Caco-2 (cell line): ENCODE measurements at places on chromosomes 11 and 22. TPM values are rescaled to one million over a fixed set of nuclear protein-coding genes. Genes with fewer than 3 reads are reported as not detected.

DNA sequence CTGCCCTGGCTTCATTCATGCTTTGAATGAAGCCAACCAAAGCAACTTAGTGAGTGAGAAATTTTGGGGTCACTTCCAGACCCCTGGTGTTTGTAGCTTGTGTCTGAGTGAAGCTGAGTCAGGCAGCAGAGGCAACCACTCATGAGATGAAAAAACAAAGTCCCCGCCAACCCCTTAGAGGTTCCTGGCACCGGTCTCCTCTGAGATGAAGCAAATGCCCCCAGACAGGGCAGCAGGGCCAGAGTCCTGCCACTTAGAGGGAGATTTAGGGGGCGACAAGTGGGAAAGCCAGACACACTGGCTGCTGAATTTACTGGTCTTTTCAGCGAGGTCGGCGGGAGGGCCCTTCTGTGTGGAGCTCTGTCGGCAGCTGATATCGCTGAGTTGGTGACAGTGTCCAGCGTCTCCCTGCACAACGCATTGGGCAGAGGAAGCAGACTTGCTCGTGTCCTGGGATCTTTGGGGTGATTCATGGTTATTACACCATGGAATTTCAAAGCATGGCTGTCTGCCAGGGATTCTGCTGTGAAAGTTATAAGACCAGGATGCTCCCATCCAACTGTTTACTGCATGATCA, 482.6 kb downstream of the MIAT start:
- DNase-seq: no peak

MS4A4A gene
- total RNA-seq: not detected in 2 replicates

NRGN gene
- total RNA-seq: 5.7 and 7.8 TPM in 2 replicates

DNA sequence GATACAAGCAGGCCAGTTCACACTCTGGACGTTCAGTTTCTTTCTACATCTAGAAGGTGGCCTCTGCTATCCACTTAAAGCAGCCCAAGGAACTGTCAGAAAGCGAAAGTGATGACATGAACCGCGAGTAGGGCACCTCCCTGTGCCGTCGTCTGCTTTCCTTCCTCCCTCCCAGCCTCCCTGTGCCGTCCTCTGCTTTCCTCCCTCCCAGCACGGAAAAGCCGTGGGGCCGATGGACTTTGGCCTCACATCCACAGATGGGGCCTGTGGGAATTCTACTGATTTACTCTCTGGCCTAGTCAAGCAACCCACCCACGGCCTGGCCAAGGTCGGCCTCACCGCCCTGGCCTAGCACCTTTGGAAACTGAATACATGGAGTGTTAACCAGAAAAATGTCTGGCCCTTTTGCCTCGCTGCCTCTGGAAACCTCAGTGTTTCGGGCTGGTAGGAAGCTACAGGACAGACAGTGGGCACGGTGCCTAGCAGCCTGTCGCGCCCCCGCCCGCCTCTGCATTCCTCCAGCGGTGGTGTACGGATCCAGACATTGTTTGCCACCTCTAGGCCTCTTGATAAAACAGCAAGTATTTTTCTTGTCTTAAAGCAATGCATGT, 14.2 kb downstream of the PEX26 start:
- DNase-seq: no peak

GRCh38 chr22:38861170-38861876, 10.7 kb downstream of the CBX6 start:
- no peak for DNase-seq

DNA sequence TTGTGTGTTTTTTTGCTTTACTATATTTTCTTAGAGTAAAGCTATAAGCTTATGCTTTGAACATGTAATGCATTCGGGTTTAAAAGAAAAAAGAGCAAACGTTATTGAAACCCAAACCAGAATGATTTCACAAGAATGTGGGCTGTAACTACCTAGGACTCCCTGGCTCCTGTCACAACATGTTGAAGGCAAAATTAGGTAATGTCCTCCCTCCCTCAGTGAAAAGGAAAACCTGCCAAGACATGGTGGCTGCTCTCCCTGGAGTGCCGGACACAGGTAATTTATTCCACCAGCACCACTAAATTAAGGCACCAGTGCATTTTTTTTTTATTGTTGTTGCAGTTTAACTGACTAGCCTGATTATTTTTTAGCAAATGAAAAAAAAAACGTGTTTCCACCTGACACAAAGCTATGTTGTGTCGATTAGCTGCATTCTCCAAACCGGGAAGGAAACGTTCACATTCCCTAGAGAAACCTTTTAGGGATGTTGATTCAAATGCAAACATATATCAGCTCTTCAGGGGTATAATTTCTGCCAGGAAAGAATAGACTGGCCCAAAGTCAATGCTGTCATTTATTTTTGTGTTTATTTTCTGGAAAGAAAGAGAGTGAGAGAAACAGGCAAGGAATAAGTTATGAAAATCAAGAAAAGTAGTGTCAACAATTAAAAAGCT, 134.6 kb downstream of the CCDC34 start:
- no peak for DNase-seq

DNA sequence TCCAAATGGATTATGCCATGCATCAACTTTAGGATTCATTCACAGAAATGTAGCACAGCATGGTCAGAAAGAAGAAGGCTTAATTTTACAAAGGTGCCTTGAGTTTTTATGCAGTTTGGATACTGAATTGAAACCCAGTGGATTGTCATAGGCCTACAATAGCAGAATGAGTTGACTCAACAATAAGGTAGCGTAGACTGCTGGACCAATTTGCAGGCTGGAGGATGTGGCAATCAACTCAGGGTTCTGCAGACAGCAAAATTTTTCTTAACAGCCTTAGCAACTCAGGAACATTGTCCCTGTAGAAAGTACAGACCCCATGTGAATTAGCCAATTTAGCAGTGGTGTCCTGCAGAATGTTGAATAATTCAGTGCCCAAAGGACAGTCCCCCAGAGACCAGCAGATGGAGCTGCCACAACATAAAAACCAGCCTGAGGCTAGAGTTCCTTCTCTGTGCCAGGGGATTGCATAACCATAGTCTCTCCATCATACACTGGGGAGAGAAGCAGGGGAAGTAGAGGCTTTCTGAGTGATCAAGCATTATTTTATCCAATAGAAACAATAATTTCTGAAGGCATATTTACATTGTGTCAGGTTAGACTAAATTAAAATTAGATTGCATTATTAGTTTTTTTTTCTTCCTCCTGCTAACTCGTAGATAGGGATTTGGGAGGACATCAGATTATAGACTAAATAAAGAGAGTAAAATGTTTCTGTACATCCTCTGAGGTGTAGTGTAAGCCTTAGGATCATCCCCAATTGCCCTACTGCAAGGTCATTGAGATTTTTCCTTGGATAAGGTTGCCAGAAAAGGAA, 20.3 kb upstream of the MRPL17 start:
- peak; percentile 64 for DNase-seq

KCNJ5 gene
- total RNA-seq: not detected in 2 replicates

GRCh38 chr11:75160880-75161279, 10.0 kb downstream of the SLCO2B1 start:
- no peak for DNase-seq

DNA sequence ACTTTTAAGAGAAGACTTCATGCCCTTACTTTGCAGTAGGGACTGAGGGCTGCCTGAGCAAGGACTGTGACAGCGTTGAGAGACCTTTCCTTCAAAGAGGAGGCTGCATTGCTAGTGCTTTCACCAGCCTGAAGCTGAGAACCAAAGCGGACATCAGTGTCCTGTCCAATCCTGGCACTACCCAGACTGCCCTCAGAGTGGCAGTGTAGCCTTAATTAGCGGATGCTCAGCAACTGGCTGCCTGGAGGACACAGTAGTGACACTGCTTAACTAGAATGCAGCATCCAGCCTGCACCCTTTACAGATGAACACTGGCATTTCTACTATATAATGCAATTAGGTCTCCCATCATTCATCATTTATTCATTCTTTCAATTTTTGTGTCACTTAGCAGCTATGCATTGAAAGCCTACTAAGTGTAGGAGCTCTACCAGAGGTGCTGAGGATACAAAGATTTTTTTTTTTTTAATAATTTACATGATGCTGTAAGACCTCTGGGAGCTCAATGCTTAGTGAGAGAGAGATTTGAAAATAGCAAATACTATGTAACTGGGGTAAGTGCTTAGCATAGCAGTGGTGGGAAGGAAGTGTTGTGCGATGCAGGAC, 36.9 kb upstream of the SLC36A4 start:
- peak; percentile 88 for DNase-seq

GRCh38 chr11:75223954-75224643, 16.5 kb upstream of the TPBGL start:
- peak; percentile 55 for DNase-seq

SLC22A12 gene
- not detected in 2 replicates for total RNA-seq
